ENCODE measurements at places on chromosomes 13 and 19. TPM values are rescaled to one million over a fixed set of nuclear protein-coding genes. Genes with fewer than 3 reads are reported as not detected.

LRFN3 gene
- 18.2 TPM for total RNA-seq

GARIN5A gene
- total RNA-seq: 1.9 TPM

OR7C1 gene
- 0.02 TPM for total RNA-seq

HIF3A gene
- 12.0 TPM for total RNA-seq

SLC17A7 gene
- 1.6 TPM for total RNA-seq

NCAN gene
- total RNA-seq: not detected

PABPC3 gene
- total RNA-seq: not detected

RAB3A gene
- total RNA-seq: not detected

ADM5 gene
- total RNA-seq: 2.1 TPM

CEACAM1 gene
- 0.36 TPM for total RNA-seq

CATSPERD gene
- not detected for total RNA-seq

KEAP1 gene
- 189 TPM for total RNA-seq

DNA sequence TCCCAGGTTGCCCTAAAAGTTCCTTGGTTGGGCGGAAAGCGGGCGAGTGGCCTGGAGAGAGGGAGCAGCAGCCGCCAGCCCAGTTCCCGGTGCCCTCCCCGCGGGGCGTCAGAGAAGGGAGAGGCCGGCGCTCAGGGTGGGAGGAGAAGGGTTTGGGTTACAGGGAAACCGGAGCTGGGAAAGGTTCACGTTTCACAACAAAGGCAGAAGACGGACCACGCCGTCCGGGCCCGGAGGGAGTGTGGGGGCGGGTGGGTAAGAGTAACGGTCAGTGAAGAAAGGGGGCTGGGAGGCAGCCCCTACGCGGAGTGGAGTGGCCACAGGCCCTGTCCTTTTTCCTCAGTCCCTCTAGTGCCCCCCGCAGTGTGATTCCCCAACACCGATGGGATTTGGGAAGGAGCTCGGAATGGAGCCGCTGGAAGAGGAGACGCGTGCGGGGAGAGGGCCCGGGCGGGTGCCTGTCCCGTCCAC lies 1.6 kb downstream of the SIX5 start:
- peak; percentile 84 for DNase-seq

DNA sequence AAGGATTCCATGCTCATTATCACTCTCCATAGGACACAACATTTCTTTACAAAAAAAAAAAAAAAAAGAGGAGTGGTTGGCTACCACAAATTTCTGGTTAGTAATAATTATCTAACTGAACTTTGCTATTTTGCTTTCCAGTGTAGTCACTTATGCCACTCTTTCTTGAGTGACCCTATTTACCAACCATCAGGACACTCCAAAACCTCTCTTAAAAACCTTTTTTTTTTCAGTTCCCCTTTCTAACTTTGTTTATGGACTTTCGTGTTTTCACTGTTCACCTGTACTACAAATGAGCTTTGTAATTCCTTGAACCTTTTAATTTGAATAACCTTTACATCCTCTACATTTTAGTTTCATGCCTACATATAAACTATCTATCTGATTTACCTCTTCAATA lies 686.5 kb upstream of the PCDH9 start:
- no peak for DNase-seq

- peak; percentile 28 for DNase-seq
These were observed 42.6 kb downstream of the CRTC1 start for GRCh38 chr19:18725841-18726770.

GRCh38 chr13:107202371-107203023 lies 634.6 kb upstream of the ARGLU1 start:
- DNase-seq: no peak

GRCh38 chr13:48121733-48122132 lies 26.8 kb upstream of the MED4 start:
- no peak for DNase-seq

- DNase-seq: no peak
These were observed 541.0 kb downstream of the RFC3 start for GRCh38 chr13:34358811-34359513.

- no peak for DNase-seq
These were observed 60.8 kb downstream of the F2RL3 start for GRCh38 chr19:16949496-16950023.

- DNase-seq: no peak
These were observed 364.6 kb upstream of the SPRY2 start for GRCh38 chr13:80705371-80706163.

DNA sequence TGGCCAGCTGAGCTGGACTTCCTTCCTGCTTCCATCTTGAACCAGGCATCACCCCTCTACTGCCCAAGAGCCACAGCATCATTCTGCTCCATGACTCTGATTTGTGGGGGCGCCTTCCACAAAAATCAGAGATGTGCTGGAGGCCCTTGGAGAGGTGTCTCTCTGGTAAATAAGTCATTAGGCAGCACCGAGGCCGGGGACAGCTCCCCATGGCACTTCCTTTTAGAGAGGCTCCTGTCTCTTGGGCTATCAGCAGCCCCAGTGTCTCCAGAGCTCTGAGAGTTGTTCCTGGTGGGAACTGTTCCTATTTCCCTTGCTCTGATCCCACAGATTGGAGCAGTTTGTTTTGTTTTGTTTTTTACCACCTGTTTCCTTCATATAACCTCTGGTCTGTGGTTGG lies 19.9 kb downstream of the NWD1 start:
- DNase-seq: no peak

DNA sequence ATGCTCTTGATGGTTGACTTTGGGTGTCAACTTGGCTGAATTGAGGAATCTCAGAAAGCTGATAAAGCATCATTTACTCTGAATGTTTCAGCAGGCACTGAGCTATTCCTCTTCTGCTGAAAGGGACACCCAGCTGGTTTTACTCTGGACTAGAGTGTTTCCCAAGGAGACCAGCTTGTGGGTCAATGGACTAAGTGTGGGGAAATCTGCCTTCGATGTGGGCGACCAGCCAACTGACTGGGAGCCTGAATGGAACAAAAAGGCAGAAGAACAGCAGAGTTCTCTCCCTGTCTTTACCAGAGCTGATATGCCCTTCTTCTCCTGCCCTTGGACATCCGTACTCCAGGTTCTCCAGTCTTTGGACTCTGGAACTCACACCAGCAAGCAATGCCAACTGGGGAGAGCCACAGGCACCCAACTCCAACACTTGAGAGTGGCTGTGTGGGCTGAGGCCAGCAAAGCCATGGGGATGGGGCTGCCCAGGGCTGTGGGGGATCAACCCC lies 32.2 kb downstream of the MRPL57 start:
- DNase-seq: no peak

- peak; percentile 79 for DNase-seq
These were observed 73.4 kb downstream of the RYR1 start for GRCh38 chr19:38506723-38507550.

GRCh38 chr13:112229445-112229844 lies 146.7 kb upstream of the SPACA7 start:
- DNase-seq: no peak

DNA sequence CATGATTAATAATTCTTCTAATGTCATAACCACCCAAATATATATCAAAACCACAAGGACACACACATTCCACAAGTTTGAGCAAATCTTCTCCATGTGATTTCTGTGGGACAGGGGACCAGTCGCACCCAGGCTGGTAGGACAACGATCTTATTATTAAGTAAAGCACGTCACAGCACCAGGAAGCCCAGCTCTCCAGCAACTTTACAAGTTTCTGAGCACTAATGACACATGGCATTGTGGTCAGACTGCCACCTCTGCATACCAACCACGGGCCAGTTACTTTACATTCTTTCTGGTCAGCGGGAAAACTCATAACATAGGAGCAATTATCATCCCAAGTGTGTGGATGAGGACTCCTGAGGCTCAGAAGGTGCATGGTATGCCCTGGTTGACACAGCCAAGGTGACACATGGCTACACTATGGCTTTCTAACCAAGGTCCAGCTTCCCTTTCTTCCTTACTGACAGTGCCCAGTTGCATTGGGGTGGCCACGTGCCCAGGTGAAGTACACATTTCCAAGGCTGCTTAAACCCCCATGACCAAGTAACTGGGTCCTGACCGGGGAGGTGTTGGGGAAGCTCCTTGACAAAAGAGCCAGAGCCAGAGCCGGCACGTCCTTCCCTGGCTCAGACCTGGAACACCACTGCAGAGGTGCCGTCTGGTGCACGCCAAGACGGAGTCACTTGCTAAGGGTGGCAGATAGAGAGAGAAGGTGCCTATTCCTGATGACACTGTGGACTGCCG lies 27.4 kb downstream of the LATS2 start:
- DNase-seq: peak; percentile 47

- no peak for DNase-seq
These were observed 7.4 kb upstream of the SLITRK6 start for GRCh38 chr13:85806553-85807175.

DNA sequence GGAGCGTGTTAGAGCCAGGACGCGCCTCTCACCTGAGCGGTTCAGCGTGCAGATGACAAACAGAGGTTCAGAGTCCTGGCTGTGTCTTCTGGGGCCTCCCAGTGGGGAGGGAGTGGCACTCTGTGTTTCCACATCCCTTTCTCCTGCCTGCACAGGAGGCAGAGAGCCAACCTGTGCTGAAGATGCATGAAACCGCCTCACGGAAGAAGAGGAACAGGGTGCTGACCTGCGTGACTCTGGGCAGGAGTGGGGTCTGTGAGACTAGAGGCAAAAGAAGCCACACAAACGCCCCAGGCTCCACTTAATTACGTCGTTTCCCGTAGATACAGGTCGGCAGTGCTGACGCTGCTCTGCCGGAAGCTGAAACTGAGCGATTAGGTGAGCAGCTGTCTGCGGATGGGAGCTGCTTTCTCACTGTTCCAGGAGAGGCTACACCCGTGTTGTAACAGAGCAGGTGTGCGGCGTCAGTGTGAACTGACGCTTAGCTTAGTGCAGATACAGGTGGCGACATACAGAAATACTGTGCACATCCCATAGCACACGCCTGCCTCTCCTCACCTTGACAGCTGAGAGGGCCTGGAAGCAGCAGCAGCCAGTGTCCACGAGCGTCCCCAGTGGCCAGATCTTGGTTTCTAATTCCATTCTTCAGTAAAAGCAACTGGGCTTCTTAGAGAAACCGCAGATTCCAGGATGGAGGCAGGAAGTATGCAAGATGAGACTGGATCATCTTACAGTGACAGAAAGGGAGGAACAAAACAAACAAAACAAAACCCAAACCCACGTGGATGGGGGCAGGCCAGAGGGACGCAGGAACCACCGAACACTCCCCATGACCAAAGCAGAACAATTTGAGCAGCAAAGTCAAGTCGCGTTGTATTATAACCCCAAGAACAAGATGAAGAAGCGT lies 37.7 kb upstream of the MCF2L start:
- DNase-seq: no peak

GRCh38 chr19:18523841-18524240 lies 2.0 kb upstream of the ELL start:
- no peak for DNase-seq

DNA sequence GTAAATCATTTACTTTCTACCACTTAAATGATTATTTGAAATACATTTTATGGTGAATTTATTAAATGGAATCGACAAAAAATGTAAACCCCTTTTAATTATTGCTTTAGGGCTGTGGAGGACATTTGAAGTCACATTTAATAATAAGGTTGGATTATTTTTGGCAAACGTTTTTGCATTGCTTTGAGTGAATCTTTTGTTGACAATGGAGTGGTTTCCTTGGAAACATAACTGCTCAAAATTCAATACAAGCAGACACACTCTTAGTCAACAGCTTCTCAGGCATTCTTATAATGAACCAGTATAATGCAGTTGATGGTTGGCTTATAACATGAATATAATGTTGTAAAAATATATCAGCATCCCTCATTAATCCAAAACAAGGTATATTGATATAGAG lies 104.7 kb downstream of the DCLK1 start:
- no peak for DNase-seq

DNA sequence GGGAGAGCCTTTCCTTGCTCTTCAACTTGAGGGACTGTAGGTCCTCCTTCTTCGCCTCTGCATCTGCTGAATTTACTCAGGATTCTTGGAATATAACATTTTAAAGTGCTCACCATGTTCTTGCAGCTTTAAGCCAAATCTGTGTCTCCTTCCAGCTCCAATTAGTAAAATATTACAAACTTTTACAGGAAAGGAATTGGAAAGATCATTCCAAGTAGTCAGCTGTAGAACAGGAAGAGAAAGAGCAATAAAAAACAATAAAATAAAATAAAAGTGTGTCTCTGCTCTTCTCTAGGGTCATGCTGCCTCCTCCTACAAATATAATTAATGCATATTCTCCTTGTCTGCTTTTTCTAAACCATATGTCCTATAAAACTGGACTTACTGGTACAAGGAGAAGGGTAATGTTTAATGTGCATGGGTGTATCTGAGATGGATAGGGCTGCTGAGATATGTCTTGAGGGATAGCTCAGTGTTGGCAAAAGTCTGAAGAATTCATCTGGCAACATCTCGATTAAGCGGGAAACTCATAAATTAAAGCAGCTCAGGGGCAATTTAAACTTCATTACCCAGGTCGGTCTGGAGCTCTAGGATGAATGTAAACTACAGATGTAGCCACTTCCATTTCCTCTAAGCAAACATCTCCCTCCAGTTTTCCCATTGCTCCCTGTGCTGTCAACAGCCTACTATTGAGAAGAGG lies 25.0 kb downstream of the ENOX1 start:
- DNase-seq: no peak

GRCh38 chr19:19054315-19054938 lies 9.4 kb upstream of the SLC25A42 start:
- DNase-seq: no peak

- DNase-seq: no peak
These were observed 56.1 kb downstream of the LRCH1 start for GRCh38 chr13:46609052-46609451.

- peak; percentile 85 for DNase-seq
These were observed at the start of gene ZNF285 for GRCh38 chr19:44401139-44402115. Gene ZNF285, minus strand, starts transcription at chr19:44401608. Its CDS starts 4,395 bp downstream, at chr19:44397213.

GRCh38 chr13:80547341-80547740 lies 206.4 kb upstream of the SPRY2 start:
- no peak for DNase-seq
